ENCODE measurements at places on chromosomes 16 and 17.
A peak's percentile ranks its signal among the peaks of the same experiment; 100 is the strongest.

DNA sequence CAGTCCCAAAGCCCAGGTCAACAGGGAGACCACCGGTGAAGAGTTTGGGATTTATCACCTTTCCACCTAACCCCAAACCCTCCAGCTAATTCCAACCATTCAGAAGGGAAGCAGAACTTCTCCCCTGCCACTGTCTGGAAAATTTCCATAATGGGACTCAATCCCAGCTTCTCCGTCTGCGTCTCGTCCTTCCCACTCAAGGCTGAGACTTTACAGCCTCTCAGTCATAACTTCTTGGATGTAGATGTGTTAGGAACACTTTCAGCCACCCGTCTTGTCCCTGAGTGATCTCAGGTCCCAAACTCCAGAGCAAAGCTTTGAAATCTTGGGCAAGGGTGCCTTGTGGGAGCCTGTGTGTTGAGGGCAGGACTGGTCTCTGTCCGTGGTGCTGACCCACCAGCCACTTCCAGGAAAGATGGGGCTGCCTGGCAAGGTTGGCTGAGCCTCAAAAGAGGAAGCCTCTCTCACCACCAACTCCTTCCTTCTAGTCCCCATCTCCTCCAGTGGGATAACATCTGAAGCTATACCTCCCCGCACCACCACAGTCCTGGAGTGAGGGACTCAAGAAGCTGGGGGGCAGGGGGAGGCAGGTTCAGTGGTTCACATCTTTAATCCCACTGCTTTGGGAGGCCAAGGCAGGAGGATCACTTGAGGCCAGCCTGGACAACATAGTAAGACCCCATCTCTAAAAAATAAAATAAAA lies 9.3 kb downstream of the GAS2L2 start:
- DNase-seq = no peak

GRCh38 chr17:75933808-75934207 lies 7.0 kb downstream of the FBF1 start:
- DNase-seq = no peak

- DNase-seq = no peak
These were observed 2.3 kb upstream of the HOXB2 start for GRCh38 chr17:48546924-48547807.

DNA sequence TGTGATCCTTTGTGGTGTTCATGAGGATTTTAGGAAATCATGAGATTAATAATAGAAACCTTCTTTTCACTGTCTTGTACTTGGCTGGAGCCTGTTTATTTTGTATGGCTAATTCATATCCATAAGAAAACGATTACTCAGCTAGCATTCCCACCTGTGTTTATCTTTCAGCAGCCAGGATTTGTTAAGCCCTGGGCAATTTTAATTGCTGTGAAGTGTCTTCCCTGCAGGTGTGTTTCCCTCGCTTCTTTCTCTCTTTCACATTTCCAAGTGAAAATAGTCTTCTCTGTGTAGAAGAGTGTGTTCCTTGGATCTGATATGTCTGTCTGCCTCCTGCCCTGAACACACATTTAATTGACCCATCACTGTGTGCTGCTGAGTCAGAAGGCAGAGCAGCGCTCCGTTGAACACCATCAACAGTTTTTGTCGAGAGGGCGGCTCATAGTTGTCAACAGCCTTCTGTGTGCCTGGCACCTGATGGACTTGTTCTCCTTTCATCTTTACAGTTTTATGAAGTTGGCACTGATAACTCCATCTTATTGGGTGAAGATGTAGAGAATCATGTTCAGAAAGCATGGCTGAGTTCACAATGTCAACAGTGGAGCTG lies 83.2 kb downstream of the SPECC1 start:
- no peak for DNase-seq

DNA sequence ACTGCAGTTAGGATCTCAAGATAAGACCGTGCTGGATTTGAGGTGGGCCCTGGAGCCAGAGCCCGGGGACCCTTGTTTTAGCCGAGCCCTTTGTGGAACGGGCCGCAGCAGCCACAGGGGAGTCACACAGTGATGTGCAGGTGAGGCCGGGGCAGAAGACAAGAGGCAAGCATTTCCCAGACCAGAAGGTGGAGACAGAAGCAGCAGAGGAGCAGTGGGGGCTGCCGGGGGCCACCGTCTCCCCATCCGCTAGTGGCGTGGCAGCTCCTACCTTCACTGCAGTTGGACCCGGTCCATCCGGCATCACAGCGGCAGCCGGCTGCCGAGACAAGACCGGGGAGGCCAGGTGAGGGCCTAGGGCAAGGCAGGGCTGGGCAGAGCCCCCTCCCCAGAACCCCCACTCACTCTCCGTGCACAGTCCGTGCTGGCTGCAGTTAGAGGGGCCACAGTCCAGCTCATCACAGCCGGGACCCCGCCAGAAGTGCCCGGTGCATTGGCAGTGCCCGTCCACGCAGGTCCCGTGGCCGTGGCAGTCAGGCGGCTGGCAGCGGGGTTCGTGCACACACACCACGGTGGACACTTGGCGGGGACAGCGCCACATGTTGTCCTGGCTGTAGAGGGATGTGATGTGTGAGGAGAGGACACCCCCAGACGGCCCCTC lies 6.0 kb downstream of the NAGPA start:
- DNase-seq = no peak

DNA sequence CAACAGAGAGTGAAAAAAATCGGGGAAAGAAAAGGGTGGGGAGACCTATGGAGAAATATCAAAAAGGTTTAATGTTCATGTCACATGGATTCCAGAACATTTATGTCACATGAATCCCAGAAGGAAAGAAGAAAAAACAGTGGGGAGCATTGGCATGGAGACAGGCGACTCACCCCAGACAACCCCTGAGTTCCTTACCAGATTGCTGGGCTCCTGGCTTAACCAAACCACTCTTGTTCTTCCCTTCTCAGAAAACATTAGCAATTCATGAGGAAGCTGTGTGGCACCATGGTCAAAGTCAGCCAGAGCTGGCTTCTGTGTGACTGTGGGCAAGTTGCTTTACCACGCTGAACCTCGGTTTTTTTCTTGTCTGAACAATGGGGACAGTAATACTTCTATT lies 49.6 kb upstream of the CLEC19A start:
- DNase-seq = no peak

DNA sequence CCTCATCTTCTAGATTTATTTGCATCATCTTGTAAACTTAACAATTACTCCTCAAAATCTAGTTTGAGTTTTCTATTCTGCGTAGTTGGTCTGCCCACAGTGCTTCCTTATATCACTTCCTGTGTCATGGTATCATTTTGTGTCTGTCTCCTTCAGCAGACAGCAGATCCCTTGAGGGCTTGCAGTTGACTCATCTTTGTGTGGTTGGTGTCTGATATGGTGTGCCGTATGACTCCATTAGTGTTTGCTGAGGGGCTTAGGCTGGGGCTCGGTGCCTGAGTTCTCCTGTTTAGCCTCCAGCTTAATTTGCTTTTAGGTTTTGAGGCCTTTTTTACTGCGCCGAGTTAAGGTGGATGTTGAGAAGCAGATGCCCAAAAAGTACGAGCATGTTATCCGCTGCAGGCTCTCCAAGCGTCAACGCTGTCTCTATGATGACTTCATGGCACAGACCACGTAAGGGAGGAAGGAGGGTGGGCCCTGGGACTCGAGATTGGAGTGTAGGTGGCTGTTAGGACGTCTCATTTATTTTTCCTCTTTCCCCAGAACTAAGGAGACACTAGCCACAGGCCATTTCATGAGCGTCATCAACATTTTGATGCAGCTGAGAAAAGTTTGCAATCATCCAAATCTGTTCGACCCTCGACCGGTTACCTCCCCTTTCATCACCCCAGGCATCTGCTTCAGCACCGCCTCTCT lies 16.9 kb downstream of the SRCAP start:
- no peak for DNase-seq

DNA sequence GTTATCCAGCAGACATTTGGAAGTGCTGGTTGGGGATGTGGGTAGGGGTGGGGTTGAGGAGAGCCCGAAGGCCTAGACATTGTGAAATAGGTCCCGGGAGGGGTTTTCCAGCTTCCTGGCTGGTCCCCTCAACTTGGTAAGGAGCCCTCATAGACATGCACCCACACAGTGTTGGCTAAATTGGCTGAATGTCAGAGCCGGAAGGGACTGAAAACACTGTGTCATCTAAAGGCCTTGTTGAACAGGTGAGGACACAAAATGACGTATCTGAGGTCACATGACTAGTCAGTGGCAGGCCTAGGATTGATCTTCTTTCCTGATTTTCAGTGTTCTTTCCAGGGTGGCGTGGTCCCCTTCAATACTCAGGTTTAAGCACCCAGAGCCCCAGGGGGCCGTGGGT lies 27.6 kb downstream of the ITGB3 start:
- DNase-seq = no peak

GRCh38 chr17:32487473-32488176 lies 832 bp downstream of the CDK5R1 start:
- DNase-seq = peak; percentile 49
